Fibroblast of the conjunctiva (primary cell): ENCODE measurements at places on chromosomes 12 and 14.
A peak's percentile ranks its signal among the peaks of the same experiment; 100 is the strongest.

DNA sequence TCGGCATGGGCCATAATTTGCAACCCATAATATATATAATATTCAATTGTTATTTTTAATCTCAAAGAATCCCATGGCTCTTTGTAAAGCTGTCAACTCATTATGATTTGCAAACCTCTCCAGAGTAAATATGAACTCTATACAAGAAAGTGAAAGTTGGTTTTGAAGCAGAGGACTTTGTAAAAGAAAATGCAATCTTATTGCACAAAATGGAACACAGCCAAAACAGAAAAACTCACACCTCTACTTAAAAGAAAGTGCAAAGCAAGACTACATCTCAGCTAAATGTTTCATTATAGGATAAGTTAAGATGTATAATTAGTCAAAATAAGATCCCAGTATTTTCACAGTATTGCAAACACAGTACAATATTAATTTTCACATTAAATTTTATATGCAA lies 111.2 kb upstream of the FLRT2 start:
- DNase-seq: no peak

DNA sequence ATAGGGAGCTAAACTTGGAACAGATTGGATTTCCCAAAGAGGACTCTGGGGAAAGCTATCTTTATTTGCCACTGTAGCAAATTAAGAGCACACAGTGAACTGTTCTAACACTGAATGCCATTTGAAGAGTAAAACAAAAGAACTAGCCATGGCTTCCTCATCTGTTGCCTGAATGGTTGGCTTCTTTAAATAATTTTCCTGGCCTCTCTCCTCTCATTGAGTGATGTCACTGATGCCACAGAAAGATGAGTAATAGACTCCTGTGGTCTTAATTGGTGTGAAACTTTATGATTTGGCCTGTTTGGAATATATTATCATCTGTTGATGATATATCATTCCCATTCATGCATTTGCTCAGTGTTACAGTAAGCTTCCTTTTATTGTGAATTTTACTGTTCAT lies 42.5 kb downstream of the WDR20 start:
- no peak for DNase-seq

DNA sequence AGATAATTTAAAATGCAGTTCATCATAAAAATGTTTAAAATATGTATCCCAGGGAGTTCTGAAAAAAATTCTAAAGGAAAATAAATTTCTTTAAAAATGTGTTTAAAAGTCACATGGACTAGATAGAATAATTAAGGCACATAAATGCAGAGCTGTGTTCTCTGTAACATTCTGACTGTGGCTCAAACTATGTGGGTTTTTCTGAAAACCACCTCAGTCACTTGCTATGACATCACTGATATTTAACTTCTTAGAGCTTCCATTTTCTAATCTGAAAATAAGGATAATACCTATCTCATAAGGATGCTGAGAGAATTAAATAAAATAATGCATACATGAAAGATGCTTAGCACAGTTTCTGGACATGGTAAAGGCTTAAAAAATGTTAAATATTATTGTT lies 107.3 kb downstream of the SLC41A2 start:
- DNase-seq: no peak

DNA sequence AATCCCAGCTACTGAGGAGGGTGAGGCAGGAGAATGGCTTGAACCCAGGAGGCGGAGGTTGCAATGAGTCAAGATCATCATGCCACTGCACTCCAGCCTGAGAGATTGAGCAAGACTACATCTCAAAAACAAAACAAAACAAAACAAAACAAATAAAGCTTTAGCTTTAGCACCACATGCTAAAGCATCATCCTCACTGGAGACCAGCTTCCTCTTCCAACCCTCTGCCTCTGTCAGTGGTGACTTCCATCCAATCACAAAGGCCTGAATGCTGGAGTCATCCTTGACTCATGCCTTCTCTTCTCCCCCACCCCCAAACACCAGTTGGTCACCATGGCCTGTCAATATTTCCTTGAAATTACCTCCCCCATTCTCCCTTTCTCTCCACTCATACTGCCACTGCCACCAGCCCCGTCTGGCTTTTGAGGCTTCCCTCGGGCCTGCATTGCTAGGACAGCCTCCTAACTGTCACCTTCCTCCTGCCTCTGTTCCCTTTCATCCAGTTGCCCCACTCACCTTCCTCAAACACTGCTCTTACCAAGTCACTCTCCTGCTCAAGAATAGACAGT lies 1.4 kb downstream of the ZNF385A start:
- DNase-seq: peak; percentile 93

- DNase-seq: no peak
These were observed 92.7 kb downstream of the PAH start for GRCh38 chr12:102824218-102824835.

DNA sequence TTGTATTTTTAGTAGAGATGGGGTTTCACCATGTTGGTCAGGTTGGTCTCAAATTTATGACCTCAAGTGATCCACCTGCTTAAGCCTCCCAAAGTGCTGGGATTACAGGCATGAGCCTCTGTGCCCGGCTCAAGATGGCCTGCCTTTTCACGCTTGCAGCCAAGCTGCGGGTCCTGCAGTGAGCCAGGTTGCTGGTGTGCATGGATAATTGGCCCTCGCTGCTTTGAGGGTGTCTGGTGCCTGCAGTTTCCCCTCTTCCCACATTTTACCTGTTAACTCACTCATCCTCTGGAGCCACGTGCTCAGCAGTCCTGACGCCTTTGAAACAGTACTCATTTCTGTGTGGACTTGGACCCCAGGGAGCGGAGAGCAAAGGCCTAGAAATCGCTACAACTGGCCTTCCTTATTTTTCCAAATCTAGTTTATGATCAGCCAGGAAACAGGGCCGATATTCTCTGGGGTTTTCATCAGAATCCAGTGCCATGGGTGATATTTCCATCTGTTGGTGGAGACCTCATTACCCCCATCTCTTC lies 42.2 kb downstream of the TPCN1 start:
- no peak for DNase-seq

GRCh38 chr12:17438141-17438540 lies 651.9 kb downstream of the RERGL start:
- DNase-seq: no peak

GRCh38 chr12:85627584-85627983 lies 208.6 kb downstream of the RASSF9 start:
- DNase-seq: peak; percentile 49

GRCh38 chr12:124640056-124640455 lies 72.6 kb upstream of the NCOR2 start:
- DNase-seq: no peak

- no peak for DNase-seq
These were observed 487 bp upstream of the MGST1 start for GRCh38 chr12:16346958-16347357.

- peak; percentile 74 for DNase-seq
These were observed 55.1 kb downstream of the SSH1 start for GRCh38 chr12:108802101-108802961.

DNA sequence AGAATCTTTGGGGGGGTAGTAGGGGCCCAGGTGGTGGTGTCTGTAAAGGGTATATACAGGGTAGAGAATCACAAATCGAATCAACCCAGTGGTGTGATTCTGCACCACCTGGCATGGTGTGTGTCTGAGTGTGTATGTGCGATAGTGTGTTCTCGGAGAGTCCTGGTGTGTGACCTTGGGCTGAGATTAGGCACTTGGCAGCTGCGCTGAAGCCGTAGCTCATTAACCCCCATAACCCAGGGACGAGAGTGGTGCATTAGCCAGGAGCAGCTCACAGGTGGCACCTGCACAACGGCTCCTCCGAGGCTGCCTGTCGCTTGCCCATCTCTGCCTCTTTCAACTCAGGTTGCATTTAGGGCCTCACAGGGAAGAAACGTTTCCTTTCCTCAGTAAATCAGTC lies 15.6 kb upstream of the TESC start:
- DNase-seq: no peak

- DNase-seq: no peak
These were observed 678.4 kb downstream of the MED13L start for GRCh38 chr12:115598871-115599811.

DNA sequence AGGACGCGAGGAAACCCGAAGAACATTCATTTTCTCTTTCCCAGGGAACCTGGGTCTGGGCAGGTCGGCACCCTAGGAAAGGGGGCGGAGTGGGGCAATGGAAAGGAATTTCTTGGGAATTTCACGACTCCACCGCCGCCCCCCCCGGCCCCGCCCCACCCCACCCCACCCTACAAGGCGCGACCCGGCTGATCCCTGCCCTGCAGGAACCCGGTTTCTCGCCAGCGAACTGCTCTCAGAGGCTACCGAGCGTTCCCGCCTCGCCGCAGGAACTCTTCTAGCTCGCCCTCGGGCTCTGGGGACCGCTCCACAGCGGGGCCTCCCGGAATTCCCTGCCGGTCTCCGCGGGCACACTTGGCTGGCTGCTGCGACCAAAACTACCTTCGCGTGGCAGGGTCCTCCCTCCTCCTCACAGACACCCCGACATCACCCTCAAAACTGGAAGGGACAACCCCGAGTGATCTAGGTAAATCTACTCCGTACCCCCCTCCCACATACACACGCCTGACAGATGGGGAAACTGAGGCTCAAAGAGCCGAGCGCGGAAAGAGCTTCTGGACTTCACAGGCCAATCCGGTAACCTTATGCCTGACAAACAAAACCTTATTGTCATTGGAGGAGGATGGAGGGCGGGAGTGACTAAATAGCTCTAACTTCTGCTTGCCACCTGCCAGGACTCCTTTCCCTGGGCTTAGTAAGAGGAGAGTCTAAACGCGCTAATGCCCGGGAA lies 785 bp upstream of the ACTN1 start:
- no peak for DNase-seq

GRCh38 chr14:24954037-24954699 lies 95.8 kb downstream of the STXBP6 start:
- DNase-seq: no peak

- no peak for DNase-seq
These were observed 37.2 kb upstream of the C14orf132 start for GRCh38 chr14:96001866-96002497.

DNA sequence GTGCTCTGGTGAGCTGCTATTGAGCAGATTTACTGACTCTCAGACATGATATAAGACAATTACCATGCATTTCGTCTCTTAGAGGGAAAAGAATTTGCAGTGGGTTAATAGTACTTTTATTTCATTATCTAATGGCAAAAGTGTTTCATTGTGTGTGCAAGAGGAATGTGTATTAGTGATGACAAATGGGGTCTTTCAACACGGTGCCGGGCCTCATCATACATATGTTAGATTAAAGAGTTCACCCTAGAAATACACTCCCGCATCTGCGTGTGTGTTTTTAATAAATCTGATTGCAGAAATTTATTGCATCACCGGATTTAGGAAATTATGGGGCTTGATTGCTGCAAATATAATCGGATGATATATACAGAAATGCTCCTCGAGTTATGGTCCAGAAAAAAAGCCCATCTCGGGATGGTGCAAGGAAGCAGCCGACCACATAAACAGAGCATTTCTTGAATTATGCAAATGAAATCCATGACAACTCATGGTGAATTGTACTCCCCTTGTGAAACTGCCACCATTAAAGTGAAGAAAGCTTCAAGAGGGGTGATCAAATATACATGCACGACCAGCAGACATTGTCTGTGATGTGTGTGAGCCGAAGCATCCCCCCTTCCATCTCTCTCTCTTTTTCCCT lies 156.0 kb downstream of the PHETA1 start:
- no peak for DNase-seq

DNA sequence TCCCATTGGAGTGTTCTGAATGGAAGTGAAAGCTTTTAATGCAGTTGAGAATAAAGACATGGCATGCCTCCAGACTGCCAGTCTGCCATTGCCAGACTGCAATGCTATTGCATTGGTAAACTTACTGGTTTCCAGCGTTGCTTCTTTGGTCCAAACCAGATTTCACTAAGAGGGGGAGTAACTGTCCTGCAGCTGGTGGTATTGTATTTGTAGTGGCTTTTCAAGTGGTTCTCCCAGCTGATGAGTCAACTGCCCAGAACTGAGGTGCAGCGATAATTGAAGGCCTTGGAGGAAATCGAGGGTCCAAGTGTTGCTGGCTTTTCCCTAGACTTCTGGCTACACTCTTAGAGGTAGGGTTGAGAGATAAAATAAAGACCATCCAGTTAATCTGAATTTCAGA lies 31.9 kb downstream of the ERG28 start:
- no peak for DNase-seq

- DNase-seq: peak; percentile 53
These were observed 15.7 kb downstream of the TBX3 start for GRCh38 chr12:114668151-114668885.

GRCh38 chr12:19808371-19808770 lies 369.1 kb downstream of the AEBP2 start:
- no peak for DNase-seq

DNA sequence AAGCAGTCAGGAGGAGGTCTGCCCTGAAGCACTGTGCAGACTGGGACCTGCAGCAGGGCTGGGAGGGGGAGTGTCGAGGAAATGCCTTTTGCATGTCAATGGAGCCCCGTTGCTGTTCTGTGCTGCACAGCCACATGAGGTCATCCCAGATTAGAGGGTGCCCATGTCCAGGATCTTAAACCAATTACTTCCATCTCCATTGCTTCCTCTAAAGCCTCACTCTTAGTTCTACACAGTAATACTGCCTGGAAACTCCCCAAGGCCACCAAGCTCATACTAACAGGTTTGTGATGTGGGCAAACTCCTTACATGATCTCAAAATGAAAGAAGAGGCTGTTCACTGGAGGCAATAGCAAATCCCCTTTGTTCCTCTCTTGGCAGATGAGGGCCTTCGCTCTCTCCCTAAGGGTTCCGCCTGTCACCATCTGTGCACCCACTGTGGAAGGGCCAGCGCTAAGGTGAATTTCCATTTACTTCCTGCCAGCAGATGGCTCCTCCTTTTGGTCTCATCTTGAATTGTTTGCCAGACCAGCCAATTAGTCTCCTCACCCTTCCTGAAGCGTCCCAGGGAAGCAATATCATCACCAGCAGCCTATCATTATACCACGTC lies 35.4 kb upstream of the LTA4H start:
- DNase-seq: no peak

- DNase-seq: no peak
These were observed 67.1 kb downstream of the PPFIA2 start for GRCh38 chr12:81692008-81692407.

GRCh38 chr12:124713041-124713435 lies 145.6 kb upstream of the NCOR2 start:
- no peak for DNase-seq

- DNase-seq: no peak
These were observed 99.6 kb downstream of the APAF1 start for GRCh38 chr12:98744680-98745079.

GRCh38 chr14:73467377-73467776 lies 9.0 kb upstream of the NUMB start:
- DNase-seq: no peak

- peak; percentile 26 for DNase-seq
These were observed 109.7 kb upstream of the PRMT8 start for GRCh38 chr12:3381059-3382047.

- no peak for DNase-seq
These were observed 75.1 kb downstream of the ETNK1 start for GRCh38 chr12:22700106-22700505.

- no peak for DNase-seq
These were observed 31.1 kb upstream of the STRAP start for GRCh38 chr12:15851045-15851620.

- no peak for DNase-seq
These were observed 6.0 kb downstream of the DIO3 start for GRCh38 chr14:101567252-101567651.

- peak; percentile 63 for DNase-seq
These were observed 21.3 kb downstream of the GCH1 start for GRCh38 chr14:54881235-54881760.
